Omental fat pad (tissue), 4 donors: ENCODE measurements at places on chromosomes 2 and 18. TPM values are rescaled to one million over a fixed set of nuclear protein-coding genes. Genes with fewer than 3 reads are reported as not detected.

Gene KCNG2
- not detected for total RNA-seq

Gene EN1
- 0.28 TPM for total RNA-seq

Gene MC4R
- not detected for total RNA-seq

Gene NEU4
- total RNA-seq = 0.79 TPM

Gene IMPA2
- total RNA-seq = 31.6 TPM

Gene VIT
- 36.4 TPM for total RNA-seq

Gene GREB1
- 5.3 TPM for total RNA-seq

Gene SAP130
- 14.7 TPM for total RNA-seq

Gene ZNF892
- 4.7 TPM for total RNA-seq

Gene CFAP65
- 0.19 TPM for total RNA-seq

Gene NEU2
- not detected for total RNA-seq

Gene SCYGR4
- 0.84 TPM for total RNA-seq

Gene PFN4
- total RNA-seq = not detected

Gene MC5R
- 1.2 TPM for total RNA-seq
